ENCODE measurements at places on chromosomes 2 and 18.

GRCh38 chr18:24065906-24066305 lies 51.4 kb downstream of the TTC39C start:
- DNase-seq, result no peak

DNA sequence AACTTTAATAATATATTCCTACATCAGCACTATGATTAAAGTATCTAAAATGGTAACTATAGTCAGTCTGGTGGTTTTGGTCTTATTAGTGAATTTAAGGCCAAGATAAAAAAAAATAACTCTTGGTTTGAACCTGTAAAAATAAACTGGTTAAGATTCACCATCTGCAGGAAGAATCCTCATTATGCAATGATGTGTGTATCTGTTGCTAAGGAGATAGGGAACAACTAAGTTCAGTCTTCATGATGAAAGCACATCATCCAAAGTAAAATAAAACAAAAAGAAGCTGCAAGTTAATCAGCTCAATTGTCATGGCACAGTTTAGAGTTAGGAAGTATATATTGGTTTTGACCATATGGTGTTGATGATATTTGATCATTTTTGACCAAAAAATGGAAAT lies 466.0 kb downstream of the NYAP2 start:
- DNase-seq, result peak; percentile 7

- DNase-seq, result peak; percentile 59
Observed at GRCh38 chr2:179898873-179899272, 37.5 kb upstream of the ZNF385B start.

DNA sequence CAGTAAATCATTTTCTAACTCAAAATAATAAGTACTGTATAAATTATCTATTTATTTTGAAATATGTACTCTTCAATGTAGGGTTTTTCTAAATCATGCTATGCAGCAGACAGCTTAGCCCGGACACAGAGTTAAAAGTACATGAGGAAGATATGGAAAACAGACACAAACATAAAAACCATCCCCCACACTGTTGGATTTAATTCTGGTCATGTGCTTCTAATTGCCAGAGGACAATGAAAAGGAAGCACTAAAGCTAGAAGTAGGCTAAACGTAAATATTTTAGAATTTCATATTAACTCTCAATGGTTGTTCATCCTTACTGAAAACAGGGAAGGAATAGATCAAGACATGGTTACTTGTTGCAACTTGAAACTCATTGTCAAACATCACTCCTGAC lies 420.7 kb downstream of the ERBB4 start:
- no peak for DNase-seq

GRCh38 chr2:125169764-125170146 lies 1144.7 kb downstream of the CNTNAP5 start:
- DNase-seq, result no peak

- DNase-seq, result no peak
Observed at GRCh38 chr2:57399057-57399456, 647.5 kb upstream of the VRK2 start.

- no peak for DNase-seq
Observed at GRCh38 chr18:48778344-48779011, 172.3 kb downstream of the SMAD7 start.

- peak; percentile 85 for DNase-seq
Observed at GRCh38 chr2:37189452-37190153, 1.1 kb upstream of the SULT6B1 start.

GRCh38 chr2:1742301-1742680 lies 2.0 kb downstream of the PXDN start:
- no peak for DNase-seq

DNA sequence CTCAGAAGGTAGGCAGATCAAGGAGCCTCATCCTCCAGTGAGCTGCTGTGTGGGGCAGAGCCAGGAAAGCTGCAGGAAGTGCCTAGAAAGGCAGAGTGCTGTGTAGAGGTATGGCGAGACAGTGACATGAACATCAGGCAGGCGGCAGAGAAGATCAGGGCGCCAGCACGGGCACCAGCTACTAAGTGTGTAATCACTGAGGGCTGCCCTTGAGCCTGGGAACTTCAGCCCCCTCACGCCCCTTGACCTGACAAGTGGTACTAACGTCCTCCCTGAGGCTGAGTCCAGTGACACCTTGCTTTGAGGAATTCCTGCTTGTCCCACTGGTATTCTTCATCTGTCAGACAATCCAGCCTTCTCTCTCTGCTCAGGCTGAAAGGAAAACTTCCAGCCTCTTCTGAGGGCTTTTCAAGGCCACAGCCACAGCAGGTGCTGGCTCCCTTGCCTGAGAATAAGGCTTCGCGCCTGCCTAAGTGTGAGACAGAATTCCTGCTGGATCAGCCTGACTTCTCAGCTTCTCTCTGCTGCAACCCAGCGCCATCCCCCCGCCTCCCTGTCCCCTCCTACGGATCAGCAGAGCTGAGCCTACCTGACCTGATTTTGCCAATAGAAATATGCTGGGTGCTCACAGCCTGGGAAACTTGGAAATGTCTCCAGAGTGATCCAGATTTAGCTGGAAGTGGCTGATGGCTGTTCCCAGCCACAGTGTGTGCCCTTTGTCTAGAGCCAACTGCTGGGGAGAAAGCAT lies 148.0 kb downstream of the SMAD7 start:
- DNase-seq, result no peak

GRCh38 chr18:30387401-30387800 lies 655.1 kb downstream of the DSC3 start:
- DNase-seq, result no peak

GRCh38 chr18:49691177-49691608 lies 122.1 kb downstream of the ACAA2 start:
- peak; percentile 96 for DNase-seq

DNA sequence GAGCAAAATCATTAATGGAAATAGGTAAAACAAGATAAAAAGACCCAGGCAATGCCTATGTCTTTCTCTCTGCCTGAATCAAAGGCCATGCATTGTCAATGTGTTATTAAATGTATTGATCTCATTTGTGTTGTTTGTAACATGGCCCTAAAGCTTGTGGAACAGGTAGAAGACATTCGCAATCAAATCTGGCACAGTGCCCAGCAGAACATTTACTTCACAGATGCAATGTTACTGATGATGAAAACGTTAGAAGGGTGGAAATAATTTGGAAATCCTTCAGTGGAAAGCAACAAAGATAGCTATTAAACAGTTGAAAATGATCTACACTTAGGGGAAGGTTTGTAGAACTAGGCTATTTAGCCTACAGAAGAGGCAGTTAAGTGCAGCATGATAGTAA lies 368.2 kb downstream of the EPHA4 start:
- DNase-seq, result no peak
